CD4-positive, alpha-beta T cell treated with Interleukin-4 for 1 hour (primary cell): ENCODE measurements at places on chromosomes 7 and 10.

- no peak for DNase-seq
Measured at GRCh38 chr10:83218205-83218604, 921.1 kb upstream of the GHITM start.

GRCh38 chr10:89580243-89580642 lies 44.8 kb upstream of the SLC16A12 start:
- DNase-seq, result no peak

GRCh38 chr10:103658049-103658577 lies 164.6 kb downstream of the NEURL1 start:
- no peak for DNase-seq

DNA sequence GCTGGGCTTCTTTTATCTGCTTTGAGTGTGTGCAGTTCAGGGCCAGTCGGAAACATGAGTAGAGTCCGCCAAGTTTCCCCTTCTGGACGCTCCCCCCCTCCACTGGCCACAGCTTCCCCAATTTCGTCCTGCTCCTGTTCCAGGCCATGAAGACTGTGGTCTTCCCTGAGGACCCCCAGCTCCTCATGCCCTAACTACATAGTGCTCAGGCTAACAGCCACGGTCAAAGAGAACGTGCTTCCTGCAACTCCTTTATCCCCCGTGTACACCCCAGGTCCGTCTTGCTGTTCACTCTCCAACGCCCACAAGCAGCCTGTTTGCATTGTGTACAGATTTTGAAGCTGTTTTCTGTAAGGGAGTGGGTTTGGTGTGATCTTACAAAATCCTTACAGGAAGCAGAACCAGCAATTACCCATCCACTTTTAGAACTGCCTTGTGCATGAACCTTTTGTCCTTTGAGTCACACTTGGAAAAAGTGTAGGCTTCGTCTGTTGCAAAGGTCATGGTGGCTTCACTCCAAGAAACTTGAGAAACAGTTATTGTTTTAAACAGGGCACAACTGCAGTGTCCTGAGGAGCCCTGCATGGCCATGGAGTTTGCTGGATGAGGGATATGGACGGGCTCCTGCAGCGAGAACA lies 77.0 kb upstream of the FAM20C start:
- no peak for DNase-seq

GRCh38 chr10:44990302-44990655 lies 10.4 kb upstream of the ZNF22 start:
- no peak for DNase-seq

DNA sequence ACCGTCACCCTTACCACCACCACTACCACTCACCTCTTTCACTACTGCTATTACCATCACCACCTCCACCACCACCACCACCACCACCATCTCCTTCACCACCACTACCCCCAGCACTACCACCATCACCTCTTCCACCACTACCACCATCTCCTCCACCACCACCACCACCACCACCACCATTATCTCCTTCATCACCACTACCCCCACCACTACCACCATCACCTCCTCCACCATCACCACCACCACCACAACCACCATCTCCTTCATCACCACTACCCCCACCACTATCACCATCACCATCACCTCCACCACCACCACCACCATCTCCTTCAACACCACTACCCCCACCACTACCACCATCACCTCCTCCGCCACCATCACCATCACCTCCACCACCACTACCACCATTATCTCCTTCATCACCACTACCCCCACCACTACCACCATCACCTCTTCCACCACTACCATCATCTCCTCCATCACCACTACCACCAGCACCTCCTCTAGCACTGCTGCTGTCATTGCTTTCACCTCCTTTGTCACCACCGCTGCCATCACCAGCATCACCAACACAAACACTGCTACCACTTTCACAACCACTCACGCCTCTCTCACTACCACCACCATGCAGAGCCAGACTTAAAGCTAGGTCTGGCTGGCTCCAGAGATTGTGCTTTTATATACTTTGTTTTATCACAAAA lies 109.3 kb downstream of the ICA1 start:
- peak; percentile 45 for DNase-seq

- DNase-seq, result no peak
Measured at GRCh38 chr10:2476218-2476811, 591.0 kb upstream of the PFKP start.

DNA sequence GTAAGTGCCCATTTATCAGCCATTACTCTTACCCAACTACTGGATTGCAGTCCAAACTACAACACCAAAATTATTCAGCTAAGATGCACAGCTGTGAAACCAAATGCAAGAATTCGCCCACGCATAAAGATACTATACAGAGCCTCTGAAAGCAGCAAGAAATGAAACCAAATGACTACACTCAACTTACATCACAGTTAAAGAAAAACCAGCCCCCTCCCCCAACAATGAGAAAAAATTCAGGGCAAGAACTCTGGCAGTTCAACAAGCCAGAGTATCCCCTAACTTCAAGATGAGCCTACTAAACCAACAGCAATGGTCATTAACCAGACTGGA lies 209.1 kb upstream of the VWC2 start:
- no peak for DNase-seq

DNA sequence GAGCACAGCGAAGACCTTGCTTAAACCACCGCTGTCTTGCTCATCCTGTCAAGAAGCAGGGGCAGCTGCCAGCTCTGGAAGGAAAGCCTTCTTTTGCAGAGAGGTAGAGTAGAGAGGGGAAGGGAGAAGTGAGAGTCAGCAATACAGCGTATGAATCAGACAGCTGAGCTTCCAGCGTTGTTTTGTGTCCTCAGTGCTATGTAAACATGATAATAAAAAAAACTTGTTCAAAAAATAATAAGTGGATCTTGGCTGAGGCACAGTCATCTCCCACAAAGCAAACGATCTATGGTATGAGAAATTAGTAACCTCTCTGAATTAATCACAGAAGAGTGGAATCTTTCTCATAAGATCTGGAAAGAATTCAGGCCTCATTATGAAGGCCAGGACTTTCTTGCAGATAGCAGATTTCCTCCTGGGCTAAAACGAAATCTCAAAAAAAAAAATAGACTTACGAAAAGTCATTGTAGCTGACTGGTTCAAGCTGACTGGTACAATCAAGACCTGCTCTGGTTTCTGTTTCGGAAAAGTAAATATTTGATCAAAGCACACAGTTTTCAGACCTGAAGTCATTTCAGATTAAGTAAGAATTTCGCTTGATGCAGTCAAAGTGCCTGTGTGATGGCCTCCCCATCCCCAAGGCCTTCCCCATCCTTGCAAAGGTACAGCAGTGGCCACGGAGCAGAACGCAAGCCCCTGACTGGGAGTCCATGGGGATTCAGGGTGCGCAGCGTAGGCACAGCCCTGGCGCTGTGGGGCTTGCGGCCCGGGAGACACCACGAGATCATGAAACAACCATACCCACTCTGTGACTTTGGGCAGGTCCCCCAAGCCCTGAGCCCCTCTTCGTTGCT lies 29.4 kb downstream of the CHST15 start:
- peak; percentile 32 for DNase-seq
